ENCODE measurements at places on chromosomes 2 and 18.

- no peak for DNase-seq
These were observed 98.7 kb downstream of the FAM210A start for GRCh38 chr18:13627639-13628038.

GRCh38 chr2:112774536-112775285 lies 9.6 kb downstream of the IL1A start:
- DNase-seq = no peak

DNA sequence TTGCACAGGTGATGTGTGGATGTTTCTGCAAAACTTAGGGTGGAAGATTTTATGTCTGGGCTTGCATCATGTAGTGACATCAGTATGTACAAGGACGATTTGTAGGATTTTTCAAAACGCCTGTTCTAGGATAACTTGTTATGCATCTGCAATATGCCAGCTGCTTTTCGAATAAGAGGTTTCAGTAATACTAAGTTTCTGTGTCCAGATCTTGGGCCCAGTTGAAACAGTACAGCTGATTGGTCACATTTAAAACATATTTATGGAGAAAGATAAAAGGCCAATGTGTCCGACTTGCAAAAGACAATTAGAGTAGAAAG lies 1.2 kb downstream of the PTPN4 start:
- DNase-seq = no peak

GRCh38 chr2:111117598-111118480 lies 2.9 kb upstream of the BCL2L11 start:
- DNase-seq = peak; percentile 58

DNA sequence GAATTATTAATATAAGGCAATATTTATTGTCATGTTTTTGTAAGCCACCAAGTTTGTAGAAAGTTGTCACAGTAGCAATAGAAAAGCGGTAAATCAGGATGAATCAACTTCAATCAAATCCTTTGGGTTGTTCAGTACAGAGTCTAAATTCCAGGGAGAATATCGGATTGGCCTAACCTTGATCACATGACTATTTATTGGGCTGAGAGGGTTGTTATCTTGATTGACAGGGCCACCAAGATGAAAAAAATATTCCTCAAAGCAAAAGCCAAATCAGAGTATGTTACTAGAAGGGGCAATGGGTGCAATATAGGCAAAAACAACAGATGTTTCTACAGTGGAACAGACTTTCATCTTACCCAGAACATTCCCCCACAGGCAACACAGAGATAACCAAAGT lies 270.0 kb downstream of the METTL4 start:
- DNase-seq = no peak

DNA sequence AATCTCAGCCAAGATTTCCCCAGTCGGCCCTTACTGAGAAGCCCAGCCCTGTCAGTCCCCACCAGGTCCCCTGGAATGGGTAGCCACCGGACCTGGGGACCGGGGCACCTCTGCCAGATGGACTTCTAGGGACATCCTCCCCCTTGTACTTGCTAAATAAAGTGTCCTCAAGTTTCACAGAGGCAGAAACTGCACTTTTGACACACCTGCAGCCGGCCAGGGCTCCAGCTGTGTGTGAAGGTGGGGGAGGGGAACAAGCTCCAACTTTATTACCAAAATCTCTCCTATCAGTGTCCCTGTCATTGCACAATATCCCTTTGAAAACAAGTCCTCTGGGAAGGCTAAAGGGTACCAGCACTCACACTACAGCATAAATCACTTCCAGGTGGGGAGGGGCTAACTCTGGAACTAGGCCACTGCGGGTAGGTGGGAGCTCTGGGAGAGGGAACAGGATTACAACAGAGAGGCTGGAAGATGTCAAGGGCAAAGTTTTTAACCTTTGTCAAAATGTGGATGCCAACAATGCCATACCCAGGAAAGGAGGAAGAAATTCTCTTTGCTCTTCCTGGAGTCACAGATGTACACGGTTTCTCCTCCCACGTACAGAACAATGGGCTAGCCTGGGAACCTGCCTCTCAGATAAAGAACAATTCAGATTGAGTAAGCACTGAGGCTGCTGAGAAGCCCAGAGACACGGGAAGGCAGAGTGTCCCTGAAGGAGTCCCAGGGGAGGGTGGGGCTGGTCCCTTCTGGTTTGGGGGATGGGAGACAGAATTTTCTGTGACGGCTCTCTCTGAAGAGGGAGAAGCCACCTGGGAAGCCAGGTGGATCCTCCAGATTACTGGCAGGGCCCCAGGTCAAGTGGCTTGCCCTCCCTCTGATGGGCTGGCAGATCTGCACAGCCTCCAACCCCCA lies 11.0 kb downstream of the SDC1 start:
- DNase-seq = no peak

DNA sequence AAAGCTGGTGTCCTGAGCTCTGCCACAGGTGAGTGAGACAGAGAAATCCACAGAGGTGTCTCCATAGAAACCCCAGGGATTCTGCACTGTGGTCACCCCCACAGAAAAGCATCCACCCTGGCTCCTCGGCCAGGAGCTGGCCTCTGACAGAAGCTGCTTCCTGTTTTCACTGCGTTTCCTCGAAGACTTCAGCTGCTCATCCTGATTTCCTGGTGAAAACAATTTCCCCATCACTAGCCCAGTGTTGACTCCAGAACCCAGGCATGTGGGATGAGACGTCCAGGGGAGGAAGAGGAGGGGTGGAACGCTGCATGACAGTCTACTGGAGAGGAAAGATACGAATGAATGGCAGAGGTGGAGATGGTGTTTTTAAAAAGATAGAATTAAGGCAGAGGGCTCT lies 60.3 kb upstream of the GPR45 start:
- DNase-seq = no peak

- no peak for DNase-seq
These were observed 21.2 kb downstream of the ADRA2B start for GRCh38 chr2:96095116-96095636.

DNA sequence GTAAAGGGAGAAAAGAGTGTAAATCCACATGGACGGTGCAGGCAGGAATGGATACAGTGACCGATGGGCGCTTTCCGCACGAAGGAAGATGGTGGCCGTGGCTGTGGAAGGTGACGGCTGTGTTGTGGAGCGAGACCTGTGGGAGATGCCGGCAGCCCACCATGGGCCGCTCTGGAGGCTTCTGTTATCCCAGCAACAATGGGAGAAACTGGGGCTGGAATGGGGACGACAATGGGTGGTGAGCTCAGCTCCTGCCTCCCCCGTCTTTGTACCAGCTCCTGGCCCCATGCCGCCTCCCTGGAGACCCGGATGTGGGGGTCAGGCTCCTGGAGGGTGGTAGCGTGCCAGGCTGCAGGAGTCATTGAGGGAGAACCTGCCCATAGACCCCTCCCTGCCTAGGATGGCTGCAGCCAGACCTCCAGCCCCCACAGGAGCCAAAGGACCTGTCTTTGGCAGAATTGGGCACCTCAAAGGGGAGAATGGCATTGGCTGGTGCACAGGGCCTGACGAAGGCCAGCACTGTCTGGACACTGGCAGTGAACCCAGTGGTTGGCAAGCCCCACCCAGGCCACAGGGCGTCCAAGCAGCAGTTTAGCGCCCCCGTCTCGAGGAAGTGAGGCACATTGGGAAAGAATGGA lies 72.6 kb downstream of the SLC66A2 start:
- no peak for DNase-seq

DNA sequence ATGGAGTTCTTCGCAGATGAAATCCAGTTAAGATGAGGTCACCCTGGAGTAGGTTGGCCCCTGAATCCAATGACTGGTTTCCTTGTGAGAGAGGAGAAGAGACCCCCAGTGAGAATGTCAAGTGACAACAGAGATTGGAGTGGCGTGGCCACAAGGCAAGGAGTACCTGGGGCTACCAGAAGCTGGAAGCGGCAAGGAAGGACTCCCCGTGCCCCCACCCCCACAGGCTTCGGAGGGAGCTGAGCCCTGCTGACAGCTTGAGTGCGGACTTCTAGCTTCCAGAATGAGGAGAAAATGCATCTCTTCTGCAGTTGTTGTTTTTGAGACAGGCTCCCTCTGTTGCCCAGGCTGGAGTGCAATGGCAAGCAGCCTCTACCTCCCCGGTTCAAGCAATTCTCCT lies 78.0 kb upstream of the HPCAL1 start:
- no peak for DNase-seq

DNA sequence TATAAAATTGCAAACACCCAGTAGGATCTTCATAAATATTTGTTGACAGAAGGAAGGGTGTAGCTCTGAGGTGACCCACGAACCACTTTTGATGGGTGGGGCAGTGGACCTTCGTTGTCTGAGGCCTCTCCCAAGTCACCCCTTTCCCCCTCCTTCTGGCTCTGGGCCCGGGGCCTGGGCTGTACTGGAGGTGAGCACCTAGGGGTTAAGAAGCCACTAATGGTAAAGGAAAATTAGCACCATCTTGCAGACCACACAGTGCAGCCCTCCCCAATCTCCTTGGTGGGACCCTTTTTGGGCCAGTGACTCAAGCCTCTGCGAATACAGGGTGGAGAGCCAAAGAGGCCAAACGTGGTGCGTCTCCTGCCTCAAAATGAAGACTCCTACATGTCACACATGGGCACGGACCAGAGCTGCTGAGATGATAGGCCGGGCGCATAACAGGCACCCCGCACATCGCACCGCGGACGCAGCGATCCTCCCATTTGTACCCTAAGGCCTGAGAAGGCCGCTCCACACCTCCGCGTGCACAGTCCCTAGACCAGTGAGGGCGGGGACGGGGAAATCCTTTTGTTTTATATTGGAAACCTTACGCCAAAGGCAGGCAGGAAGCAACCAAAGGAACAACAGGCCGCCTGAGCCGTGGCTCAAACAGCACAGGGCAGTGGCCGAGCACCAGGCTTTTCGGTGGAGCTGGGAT lies 31.9 kb upstream of the ATP6V1B1 start:
- no peak for DNase-seq

DNA sequence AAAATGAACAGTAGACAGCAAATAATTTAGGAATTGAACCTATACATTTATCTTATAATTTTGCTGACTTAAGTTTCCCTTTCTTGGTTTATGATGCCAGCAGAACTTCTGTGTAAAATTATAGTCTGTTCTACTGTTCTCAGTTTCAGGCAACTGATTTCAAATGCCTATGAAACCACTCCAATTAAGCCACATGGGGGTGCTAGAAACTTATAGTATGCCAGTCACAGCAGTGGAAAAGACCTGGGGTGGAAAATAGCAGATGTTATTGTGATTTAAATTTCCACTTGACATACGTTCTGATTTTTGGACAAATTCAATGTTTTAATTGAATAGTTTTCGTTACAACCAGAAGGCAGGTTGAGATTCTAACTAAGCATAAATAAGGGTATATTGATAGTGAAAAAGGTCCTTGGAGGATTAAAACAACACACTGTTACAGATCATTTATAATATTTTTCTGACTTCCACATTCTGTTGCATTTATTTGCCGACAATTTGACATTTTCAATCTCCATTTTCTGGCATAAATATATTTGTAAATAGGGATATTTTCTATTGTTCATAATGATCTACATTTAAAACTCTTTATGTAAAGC lies 61.4 kb downstream of the CPS1 start:
- no peak for DNase-seq

DNA sequence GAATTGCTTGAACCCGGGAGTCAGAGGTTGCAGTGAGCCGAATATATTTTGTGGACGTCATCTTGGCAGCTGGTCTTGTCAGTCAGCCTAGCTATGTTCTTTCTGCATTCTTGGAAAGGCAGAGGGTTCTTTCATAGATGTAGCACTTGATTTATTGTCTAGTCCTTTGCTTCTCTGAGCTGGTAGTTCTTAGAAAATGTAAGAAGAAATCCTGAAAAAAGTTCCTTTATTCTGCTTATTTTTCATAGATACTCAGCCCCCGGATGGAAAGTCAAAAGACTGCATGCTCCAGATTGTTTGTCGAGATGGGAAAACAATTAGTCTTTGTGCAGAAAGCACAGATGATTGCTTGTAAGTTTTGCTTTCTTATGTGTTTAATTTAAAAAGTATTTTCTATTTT lies 21.3 kb downstream of the PLEKHB2 start:
- no peak for DNase-seq

- no peak for DNase-seq
These were observed 25.2 kb upstream of the CDH20 start for GRCh38 chr18:61308004-61308403.

DNA sequence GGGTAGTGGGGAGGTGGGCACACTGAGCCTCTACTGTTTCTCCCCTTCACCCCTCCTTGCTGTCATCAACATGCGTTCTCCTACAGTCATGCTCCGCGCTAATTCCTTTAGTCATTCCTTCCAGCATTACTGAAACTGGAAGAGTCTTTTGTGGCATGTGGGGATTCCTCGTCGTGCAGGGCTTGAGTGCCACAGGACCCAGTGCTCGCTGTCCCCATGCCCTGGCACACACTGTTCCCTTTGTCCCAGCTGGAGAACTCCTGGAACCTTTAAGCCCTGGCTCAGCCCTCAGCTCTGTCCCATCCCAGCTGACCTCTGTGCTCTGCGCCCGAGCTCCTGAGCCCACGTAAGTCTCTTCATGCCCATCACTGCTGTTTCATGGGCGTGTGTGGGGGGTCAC lies 42.1 kb downstream of the ODC1 start:
- DNase-seq = no peak

GRCh38 chr2:207046724-207047123 lies 107.4 kb downstream of the CPO start:
- peak; percentile 29 for DNase-seq

GRCh38 chr2:60849187-60849586 lies 32.2 kb upstream of the REL start:
- no peak for DNase-seq

GRCh38 chr18:38025433-38026038 lies 459.9 kb upstream of the CELF4 start:
- no peak for DNase-seq

GRCh38 chr2:142973822-142974207 lies 96.4 kb downstream of the KYNU start:
- DNase-seq = no peak

DNA sequence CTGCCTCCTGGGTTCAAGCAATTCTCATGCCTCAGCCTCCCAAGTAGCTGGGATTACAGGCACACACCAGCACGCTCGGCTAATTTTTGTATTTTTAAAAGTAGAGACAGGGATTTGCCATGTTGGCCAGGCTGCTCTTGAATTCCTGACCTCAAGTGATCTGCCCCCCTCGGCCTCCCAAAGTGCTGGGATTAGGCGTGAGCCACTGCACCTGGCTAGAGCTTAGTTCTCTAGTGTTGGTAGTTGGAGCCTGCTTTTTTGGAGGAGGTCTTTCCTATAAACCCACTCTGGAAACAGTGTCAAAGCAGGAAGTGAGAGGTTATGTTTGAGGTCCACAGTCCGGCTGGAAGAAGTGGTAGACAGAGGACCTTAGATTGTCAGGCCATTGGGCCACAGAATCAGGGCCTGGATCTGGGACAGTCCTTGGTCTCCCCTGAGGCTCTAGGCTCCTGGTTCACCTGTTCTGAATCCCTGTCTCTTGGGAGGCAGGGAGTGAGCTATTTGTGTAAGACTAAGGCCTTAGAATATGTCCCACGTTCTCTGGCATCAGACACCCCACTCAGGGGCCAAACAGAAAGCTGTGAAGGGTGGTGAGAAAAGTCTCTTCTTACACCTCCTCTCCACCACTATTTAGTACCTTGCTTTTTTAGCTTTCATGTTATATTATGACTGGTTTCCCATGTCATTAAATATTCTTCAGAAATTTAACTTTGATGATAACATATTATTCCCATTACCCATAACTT lies 34.5 kb downstream of the PCBP1 start:
- no peak for DNase-seq

Data from activated CD4-positive, alpha-beta T cell treated with anti-CD3 and anti-CD28 coated beads for 48 hours (primary cell).